Right lobe of liver (tissue), 6 donors: ENCODE measurements at places on chromosomes 2 and 18. TPM values are rescaled to one million over a fixed set of nuclear protein-coding genes. Genes with fewer than 3 reads are reported as not detected.

Gene SLC9A4
- total RNA-seq, result not detected

Gene FOXI3
- total RNA-seq, result not detected

- DNase-seq, result no peak
Observed at GRCh38 chr18:62030091-62030985, 137.5 kb upstream of the RNF152 start.

Gene KIF1A
- 0.62 TPM for total RNA-seq

GRCh38 chr2:188459061-188459460 is 167.4 kb downstream of the GULP1 start:
- no peak for DNase-seq

GRCh38 chr18:8673256-8674209 is 31.8 kb upstream of the MTCL1 start:
- DNase-seq, result no peak

- DNase-seq, result no peak
Observed at GRCh38 chr18:58625839-58626238, 3.1 kb downstream of the ALPK2 start.

Gene IRS1
- 9.0 TPM for total RNA-seq

- DNase-seq, result no peak
Observed at GRCh38 chr2:135552887-135553286, 21.6 kb downstream of the R3HDM1 start.

Gene COLEC12
- total RNA-seq, result 0.12 TPM

Gene SIX3
- not detected for total RNA-seq

Gene REG3A
- total RNA-seq, result not detected

Gene SKOR2
- total RNA-seq, result not detected

Gene SPHKAP
- total RNA-seq, result not detected

DNA sequence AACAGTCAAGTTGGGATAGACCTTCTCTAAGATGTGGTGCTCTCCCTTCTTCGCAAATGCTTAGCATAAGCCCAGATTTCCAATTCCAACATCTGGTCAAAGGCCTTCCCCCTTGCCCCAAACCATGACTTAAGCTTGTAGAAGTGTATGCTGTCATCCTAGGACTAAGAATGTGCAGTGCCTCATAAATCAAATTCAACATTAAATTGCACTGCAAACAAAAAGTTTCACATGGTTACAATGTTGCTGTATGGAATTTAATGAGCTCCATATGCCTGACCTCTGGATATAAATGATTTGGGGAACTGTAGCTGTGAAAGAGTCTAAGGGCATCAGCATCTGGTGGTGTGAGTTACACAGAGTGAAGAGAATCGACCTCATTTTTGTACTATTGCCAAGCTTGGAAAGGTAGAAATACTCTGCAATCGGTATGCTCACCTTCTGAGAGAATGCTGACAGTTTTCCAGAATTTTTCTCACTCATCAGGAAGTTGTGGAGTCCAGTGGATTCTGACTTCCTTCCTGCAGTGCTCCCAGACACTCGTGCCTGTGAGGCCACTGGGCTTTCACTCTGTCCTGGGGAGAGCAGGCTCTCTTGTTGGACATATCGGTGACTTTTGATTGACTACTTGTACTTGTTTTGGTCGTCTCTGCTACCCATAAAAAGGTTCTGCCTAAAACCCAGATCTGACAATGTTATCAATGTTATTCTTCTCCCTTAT is 40.6 kb downstream of the FASTKD2 start:
- DNase-seq, result no peak

Gene SOWAHC
- 13.0 TPM for total RNA-seq

- no peak for DNase-seq
Observed at GRCh38 chr2:112216167-112216566, 38.7 kb downstream of the ZC3H8 start.
